ENCODE measurements at places on chromosomes 11 and 22. TPM values are rescaled to one million over a fixed set of nuclear protein-coding genes. Genes with fewer than 3 reads are reported as not detected.

- DNase-seq, result no peak
These were observed 22.1 kb downstream of the SRPRA start for GRCh38 chr11:126246636-126247035.

GRCh38 chr11:74754507-74755252 lies 6.0 kb downstream of the RNF169 start:
- no peak for DNase-seq

DNA sequence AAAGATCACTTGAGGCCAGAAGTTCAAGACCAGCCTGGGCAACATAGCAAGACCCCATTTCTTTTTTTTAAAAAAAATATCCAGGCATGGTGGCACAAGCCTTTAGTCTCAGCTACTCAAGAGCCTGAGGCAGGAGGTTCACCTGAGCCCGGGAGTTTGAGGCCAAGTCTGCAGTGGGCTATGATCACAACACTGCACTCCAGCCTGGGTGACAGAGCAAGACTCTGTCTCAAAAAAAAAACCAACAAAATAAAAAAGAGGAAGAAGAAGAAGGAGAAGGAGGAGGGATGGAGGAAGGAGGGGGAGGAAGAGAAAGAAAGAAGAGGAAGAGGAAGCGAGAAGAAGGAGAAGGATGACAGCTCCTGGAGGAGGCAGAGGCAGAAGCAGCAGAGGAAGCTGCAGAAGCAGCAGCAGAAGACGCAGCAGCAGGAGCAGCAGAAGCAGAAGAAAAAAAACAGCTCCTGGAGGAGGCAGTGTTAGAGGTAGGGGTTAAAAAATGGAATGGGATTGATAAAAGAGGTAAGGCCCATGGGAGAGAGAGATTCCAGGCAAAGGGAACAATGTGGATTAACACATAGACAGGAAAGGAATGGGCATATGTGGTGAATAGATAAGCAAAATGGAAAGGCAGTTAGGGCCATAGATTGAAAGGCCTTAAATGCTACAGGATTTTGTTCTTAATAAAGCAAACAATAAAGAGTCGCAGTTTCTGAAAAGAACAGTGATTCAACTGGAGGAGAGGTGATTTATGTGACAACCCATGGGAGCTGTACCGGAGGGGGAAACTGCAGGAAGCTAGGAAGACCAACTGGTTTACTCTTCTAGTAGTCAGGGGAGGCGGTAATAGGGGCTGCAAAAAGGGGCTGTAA lies 10.9 kb downstream of the PRCP start:
- no peak for DNase-seq

DNA sequence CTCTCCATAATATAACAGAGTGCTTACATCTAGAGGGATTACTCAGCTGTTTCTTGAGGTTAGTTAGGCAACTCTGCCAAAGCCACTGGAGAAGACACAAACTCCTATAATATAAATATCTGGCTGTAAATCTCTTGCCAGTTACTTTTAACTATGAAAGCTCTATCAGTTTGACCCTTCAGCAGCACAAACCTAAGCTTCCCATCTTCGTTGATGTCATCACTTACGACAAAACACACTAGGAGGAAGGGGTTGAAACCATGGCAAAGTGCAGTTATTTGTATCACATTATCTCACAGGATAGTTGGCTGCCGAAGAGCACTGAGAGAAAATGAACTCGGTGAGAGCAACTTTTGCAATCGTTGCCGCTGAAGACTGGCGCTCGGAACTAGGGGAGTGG lies 922.1 kb downstream of the OPCML start:
- no peak for DNase-seq

DNA sequence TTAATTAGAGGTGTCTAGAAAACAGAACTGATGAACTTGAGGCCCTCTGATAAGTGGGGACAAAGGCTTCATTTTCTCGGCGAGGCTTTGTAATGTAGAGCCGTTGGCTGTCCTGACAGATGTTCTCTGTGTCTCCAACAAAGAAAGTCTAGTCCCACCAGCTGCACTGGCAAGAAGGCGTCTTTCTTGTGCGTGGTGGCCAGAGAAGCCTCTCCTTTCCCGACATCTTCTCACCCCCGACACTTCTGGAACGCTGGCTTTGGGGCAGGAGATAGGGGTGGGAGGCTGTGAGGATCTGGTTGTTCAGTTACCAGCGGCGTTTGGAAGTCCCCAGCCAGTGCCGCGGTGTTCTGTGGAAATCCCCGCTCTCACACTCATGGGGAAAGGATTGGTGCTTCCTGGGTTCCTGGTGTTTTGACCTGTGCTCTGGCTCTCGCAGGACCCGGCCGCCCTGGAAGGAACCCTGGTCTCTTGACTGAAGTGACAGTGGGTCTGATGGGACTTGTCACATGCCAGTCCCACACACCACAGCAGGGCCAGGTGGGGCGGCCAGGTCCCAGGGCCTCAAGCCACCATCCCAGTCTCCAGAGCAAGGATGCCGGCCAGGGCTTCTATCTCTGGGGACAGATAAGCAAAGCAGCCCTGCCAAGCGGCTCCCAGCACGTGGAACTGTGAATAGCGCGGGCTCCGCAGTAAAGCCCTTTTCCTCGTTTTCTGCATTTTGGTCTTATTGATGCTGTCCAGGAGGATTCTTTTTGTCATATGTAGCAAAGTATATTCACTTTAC lies 23.2 kb downstream of the FADS2 start:
- no peak for DNase-seq

GRCh38 chr22:20771918-20772625 lies 1.8 kb upstream of the SERPIND1 start:
- DNase-seq, result no peak

GRCh38 chr11:15349413-15349812 lies 234.7 kb downstream of the INSC start:
- no peak for DNase-seq

DNA sequence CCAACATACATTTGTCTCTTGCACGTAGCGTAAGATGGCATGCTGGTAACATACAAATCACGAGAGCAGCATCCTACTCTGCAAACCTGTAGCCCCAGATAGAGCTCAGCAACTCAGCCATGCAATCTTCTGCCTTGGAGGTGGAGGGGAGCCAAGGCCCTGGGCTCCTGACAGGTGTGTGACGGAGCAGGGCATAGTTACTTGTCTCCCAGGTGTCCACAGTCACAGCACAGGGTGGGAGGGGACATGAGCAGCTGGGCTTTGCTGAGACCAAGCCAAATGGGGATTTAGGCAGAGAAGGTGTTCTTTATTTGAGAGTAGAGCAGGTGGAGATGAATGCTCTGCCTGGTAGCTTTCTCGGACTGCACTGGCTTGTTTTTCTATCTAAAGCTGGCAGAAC lies 111.7 kb downstream of the TEAD1 start:
- DNase-seq, result no peak

- no peak for DNase-seq
These were observed 28.7 kb upstream of the MMP20 start for GRCh38 chr11:102653744-102654291.

GRCh38 chr11:38278457-38279141 lies 1680.6 kb upstream of the RAG2 start:
- no peak for DNase-seq

GRCh38 chr11:28759311-28759710 lies 651.1 kb downstream of the METTL15 start:
- DNase-seq, result no peak

DNA sequence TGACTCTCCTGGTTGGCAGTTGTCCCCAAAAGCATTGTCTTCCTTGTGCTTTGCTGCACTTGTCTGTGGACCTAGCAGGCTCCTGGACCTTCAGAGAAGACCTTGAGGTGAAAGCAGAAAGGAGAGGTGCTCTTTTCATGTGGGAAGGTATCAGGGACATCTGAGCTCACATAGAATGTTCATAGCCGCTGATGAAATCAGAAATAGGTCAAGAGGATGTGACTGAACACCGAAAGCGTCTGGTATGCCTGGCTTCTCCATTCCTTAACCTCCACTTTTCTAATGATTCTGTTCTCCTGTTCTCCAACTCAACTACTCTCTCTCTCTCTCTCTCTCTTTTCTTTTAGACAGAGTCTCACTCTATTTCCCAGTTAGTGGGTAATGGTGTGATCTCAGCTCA lies 6.2 kb upstream of the CUL5 start:
- no peak for DNase-seq

- DNase-seq, result no peak
These were observed 263.1 kb downstream of the TMEM135 start for GRCh38 chr11:87300640-87301380.

GRCh38 chr11:106821291-106821690 lies 197.0 kb downstream of the GUCY1A2 start:
- DNase-seq, result no peak

DNA sequence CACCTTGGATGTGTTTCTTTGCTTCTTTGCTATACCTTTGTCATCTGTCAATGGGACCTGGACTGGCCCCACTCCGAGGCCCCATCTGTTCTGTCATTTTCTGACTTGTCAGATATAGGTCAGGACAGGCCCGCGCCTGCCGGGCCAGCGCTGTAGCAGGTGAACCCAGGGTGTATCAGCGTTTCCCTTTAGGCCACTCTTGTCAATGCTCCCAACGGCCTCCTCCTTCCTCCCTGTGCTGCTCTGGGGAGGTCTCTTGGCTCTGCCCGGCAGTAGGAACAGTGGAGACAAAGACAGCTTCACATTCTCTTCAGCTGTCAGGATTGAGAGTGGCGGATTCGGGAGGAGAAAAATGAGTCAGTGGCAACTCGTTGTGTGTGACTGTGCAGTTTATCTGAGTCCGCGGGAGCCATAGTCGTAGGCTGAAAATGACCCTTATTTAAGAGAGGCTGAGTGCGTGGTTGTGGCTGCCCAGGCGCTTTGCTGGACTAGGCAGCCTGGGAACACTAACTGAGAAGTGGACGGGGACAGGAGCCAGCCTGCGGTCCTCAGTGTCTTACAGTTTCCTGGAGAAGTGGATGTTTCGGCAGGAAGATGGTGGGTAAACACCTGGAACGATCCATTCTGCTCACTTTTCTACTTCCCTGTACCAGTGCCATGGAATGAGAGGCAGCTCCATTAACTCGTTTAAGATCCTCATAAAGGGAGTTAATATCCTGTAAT lies 102.3 kb downstream of the PRR5L start:
- DNase-seq, result no peak

- DNase-seq, result no peak
These were observed 1.9 kb upstream of the ANO9 start for GRCh38 chr11:443542-444199.

DNA sequence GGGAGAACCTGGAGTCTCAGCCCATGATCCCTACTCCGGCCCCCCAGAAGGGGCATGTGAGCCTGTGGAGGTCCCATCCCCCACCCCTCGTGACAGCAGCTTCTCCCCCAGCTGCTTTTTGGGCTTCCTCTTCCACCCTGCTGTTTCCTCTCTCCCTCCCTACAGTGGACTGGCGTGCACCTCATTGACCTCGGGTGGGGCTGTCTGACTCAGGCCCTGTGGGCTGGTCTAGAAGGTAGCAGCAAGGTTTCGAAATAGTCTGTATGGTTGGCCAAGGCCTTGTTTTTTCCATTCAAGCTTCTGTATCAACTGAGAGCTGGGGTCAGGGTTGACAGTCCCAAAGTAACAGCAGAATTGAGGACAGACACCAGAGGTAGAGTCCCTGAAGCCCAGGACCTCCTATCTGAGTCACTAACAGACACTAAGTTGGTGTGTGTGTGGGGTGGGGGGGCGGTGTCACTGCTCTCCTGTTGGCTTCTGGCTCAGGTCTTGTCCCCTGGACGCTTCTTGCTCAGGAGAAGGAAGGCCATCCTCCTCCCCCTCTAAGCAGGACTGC lies 7.7 kb downstream of the SLC37A2 start:
- no peak for DNase-seq

ANGPTL5 gene
- 2.0 TPM for total RNA-seq

ARSA gene
- 38.4 TPM for total RNA-seq

SCUBE2 gene
- 3.9 TPM for total RNA-seq

ACR gene
- not detected for total RNA-seq

CDC42BPG gene
- 1.2 TPM for total RNA-seq

KRTAP5-11 gene
- total RNA-seq, result not detected

Measured in thoracic aorta (tissue), 2 donors.